ENCODE measurements at places on chromosomes 11 and 22.

DNA sequence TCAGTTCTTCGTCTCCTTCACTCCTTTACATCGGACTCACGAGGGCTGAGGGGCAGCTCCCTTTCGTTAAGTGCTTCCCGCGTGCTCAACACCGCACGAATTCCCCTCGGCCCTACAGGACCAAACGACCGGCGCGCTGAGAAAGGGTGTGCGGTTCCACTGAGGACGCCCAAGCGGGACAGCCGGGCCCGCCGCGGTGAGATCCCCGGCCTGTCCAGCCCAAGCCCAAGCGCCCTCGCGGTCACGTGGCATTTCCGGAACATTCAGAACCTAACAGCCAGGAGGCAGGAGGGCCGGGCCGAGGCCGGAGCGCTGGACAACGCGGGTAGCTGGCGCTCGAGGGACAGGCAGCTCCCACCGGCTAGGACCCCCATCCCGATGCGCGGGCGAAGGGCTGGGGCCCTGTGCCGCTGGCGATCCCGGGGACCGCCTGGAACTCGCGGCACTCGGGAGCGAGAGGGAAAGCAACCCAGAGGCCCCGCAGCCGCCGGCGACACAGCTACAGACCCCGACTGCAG, 737 bp upstream of the STIP1 start:
- no peak for DNase-seq

DNA sequence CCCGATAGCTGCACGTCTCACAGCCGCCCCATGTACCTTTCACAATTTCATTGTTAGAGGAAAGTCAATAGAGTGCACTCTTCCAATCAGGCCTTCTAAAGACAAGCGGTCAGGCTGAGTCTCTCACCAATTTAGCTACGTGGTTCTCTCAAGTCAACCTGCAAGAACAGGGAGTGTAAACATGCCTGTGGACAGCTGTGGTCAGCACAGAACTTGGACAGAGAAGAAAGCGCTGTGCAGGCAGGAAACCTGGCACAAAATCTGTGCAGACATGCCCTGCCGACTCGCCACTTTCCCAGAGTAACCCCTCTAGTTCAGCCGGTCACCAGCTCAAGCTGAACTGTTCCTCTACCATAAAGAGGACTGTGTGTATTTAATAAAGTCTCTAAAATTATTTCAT, 39.5 kb downstream of the CHKA start:
- DNase-seq = no peak

- DNase-seq = no peak
Observed at GRCh38 chr22:49849161-49850020, 4.3 kb upstream of the ZBED4 start.

GRCh38 chr22:43312608-43313007, 30.6 kb downstream of the SCUBE1 start:
- no peak for DNase-seq

GRCh38 chr22:17955590-17956379, 68.6 kb downstream of the MICAL3 start:
- DNase-seq = no peak

GRCh38 chr11:132578580-132578979, 953.7 kb downstream of the OPCML start:
- DNase-seq = no peak

GRCh38 chr11:28547321-28547741, 439.1 kb downstream of the METTL15 start:
- no peak for DNase-seq

DNA sequence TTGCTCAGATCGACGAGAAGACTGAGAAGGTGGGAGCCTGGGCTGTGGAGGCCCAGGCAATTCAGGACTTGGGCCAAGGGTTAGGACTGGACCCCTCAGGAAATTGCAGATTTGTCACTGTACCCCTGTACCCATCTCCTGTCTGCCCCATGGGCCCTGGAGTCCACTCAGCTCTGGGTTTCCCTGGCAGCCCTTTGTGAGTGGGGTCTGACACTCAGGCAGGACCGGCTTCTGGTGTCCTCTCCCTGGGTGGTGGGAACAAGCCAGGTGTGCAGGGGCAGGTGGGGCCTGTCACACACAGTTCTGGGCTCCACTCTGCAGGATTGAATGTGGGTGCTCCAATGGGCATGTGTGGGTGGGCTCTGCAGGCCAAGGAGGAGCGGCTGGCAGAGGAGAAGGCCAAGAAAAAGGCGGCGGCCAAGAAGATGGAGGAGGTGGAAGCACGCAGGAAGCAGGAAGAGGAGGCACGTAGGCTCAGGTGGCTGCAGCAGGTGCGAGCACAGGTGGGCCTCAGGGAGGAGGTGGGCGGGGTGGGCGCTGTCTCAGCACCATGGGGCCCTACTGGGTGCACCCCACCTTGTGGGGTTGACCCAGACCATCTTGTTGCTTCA, 21.6 kb downstream of the INCENP start:
- no peak for DNase-seq

DNA sequence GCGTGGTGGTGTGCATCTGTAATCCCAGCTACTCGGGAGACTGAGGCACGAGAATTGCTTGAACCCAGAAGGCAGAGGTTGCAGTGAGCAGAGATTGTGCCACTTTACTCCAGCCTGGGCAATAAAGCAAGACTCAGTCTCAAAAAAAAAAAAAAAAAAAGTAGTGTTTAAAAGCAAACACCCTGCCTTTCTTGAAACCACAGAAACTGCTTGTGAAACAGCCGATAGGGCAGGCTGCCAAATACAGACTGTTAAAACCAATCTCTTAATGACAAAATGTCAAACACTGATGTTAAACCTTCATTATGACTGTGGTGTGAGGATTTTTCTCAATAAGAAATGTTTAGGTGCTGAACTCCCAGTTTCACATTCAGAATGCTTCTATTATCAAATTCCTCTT, 27.3 kb downstream of the MARK2 start:
- DNase-seq = peak; percentile 49

DNA sequence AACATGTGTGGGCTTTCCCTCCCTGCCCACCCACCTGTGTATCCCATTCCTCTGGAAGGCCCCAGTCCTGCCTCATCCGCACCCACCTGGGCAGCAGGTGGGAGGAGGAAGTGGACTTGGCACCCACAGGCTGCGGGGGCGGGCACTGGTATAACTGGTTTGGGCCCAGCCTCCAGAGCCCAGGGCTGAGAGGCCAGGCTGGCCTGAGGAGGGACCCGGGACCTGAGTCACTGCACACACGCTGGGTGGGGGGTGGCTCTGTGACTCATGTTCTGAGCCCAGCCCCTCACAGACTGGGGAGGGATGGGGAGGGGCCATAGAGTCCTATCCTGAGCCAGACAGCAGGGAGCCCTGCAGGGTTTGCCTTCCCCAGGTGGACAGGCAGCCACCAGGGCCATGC, 16.7 kb downstream of the PHLDA2 start:
- no peak for DNase-seq

- no peak for DNase-seq
Observed at GRCh38 chr22:41775976-41776375, 24.5 kb upstream of the CCDC134 start.

GRCh38 chr11:110200241-110200640, 96.2 kb downstream of the RDX start:
- no peak for DNase-seq

DNA sequence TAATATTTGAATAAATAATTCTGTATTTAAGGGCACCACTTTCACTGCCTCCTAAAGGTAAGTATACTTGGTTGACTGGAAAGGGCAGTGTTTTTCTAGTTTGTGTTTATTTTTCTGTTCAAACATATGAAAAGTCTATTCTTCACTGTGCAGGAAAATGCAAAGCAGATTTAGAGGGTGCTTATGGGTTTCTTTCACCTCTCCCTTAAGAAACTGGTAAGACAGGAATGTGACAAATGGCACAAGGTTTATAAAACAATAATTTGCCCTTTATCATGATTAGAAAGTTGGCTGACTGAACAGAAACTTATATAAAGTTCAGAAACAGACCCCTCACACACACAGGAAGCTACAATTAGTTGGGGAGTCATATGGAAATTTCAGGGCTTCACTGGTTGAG, 60.6 kb downstream of the PLEKHA7 start:
- DNase-seq = no peak

- no peak for DNase-seq
Observed at GRCh38 chr11:72647882-72648281, 26.3 kb downstream of the PDE2A start.

- DNase-seq = no peak
Observed at GRCh38 chr22:17867160-17867785, 93.0 kb upstream of the BID start.

DNA sequence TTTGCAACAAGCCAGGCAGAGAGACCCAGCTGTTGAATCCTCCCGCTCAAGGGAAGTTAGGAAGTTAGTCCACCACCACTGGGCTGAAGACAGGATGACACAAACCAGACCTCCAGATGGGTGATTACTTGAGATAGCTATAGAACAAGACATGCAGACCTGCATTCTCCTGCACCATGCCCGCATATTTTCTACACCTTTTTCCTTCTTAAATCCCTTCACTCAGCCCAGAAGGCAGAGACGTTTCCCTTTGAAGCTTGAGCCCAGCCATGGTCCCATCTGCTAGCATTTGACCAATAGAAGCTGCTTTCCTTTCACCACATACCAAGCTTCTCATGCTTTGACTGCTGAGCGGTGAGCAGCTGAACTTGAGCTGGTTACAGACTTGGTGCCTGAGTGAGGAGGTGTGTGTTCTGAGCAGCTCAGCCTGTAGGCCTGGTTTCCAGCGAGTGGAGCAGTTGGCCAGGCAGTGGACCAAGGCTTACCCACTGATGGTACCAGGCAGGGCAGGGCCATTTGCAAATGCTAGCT, 29.2 kb upstream of the CBX6 start:
- no peak for DNase-seq

- DNase-seq = no peak
Observed at GRCh38 chr11:67311556-67312082, 8.3 kb downstream of the SSH3 start.

GRCh38 chr22:35681454-35682052, 33.3 kb downstream of the APOL6 start:
- DNase-seq = no peak

- DNase-seq = no peak
Observed at GRCh38 chr11:48244804-48245203, at the start of gene OR4X2. TSS of gene OR4X2 (plus strand) at chr11:48245104. CDS start at chr11:48245104, 0 bp downstream.

DNA sequence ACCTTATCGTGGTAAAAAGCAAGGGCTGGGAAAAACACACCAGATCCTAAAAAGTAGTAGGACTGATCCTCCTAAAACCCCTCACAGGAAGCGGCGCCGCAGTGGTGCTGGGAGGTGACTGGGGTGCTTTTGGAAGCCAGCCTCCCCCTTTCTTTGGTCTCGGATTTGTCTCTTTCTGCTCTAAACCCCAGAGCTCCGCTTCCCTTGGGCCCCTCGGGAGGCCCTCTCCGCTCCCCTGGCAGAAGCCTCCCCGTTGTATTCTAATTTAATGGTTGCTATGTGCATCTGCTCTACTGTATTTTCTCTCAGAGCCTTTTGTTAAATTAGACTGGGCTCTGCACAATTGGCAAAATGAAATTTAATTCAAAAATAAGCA, 587.7 kb downstream of the OPCML start:
- DNase-seq = no peak

DNA sequence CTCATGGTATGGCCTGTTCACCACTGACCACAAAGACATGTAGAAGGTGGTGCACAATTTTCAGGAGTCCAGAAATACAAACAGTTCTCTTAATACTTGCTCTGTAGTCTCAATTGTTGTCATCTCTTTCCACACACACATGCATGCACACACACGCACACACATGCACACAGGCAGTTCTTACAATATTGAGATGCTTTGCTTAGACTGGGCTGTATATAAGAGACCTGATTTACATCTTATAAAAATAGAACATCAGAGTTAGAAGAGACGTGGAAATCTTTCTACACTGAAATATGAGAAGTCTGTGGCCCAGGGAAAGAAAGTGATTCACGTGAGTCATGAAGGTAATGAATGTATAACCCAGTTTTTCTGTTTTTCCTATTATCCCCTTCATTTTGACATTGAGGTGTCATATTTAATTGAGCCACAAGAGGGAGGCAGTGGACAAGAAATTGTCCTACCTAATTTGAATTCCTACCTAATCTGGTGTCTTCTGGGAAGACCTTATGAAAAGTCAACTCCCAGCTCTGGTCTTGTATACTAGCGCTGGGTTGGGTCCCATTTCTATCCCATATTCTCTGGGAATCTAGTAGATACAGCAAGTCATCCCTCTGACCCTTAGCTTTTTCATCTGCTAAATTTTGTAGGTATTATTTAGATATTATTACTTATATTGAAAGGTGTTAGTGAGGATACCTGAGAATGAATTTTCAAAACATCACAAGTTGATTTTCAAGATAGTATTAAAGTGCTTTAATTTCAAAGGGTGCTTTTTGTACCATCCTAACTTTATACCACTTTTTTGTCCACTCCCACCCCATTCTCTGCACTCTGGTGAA, 14.9 kb upstream of the MS4A4A start:
- DNase-seq = no peak

DNA sequence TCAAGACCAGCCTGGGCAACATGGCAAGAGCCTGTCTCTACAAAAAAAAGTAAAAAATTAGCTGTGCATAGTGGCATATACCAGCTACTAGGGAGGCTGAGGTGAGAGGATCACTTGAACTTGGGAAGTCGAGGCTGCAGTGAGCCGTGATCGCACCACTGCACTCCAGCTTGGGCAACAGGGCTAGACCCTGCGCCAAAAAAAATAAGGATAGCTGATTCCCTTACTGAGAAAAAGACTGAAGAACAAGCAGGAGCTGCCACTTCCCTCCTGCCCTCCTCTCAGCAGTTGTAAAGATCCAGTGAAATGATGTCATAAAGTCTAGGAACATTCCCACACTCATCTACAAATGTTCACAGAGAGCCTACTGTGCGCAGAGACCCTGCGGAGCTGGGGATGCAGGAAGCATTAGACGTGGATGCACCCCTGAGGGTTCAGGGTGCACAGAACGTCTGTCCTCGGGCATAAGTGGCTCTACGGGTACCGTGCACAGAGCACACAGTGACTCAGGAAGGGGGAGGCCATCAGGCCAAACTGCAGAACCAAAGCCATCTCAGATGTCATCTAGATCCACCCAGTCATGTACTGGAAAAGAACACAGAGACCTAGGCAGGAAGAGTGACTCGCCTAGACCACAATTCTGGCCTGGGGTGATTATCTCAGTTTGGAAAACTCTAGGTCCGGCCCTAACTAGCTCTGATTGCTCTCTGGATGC, 11.7 kb downstream of the SEC14L2 start:
- DNase-seq = no peak

GRCh38 chr11:73374151-73374550, 2.0 kb upstream of the RELT start:
- DNase-seq = no peak

DNA sequence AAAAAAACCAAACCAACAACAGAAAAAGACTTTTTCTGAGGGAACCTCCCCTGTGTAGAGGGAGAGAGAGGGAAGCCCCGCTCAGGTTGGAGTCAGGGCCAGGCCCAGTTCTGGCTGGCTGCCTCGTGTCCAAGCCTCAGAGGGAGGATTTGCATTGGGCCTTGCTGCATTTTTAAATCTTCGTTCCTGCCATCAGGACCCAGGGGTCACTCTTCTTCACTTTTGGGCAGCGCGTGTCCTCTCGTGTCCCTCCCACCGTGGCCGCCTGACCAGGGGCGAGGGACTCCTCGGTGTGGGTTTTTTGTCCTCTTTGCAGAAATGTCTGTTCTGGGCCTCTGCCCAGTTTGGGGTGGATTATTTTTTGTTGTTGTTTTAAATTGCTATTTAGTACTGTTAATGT, 57.9 kb downstream of the LRRC74B start:
- no peak for DNase-seq

Measured in stimulated activated effector memory CD8-positive, alpha-beta T cell treated with anti-CD3 and anti-CD28 coated beads, Interleukin-12 subunit alpha, Interleukin-12 subunit beta, amount 100 ng/mL, for 72 hours (primary cell).